A549 (cell line): ENCODE measurements at places on chromosomes 3 and 15. TPM values are rescaled to one million over a fixed set of nuclear protein-coding genes. Genes with fewer than 3 reads are reported as not detected.

PLIN1 gene
- polyA plus RNA-seq, result 0.13 to 0.28 TPM (median 0.27 TPM) in 3 replicates

GRCh38 chr3:181052256-181052655 is 62.7 kb upstream of the DNAJC19 start:
- DNase-seq, result no peak

- no peak for DNase-seq
Observed at GRCh38 chr3:17551333-17551732, 191.1 kb downstream of the TBC1D5 start.

- no peak for DNase-seq
Observed at GRCh38 chr3:63849175-63849574, 14.4 kb downstream of the THOC7 start.

LMAN1L gene
- not detected in 3 replicates for polyA plus RNA-seq

- no peak for DNase-seq
Observed at GRCh38 chr15:69292826-69293420, 5.8 kb upstream of the PAQR5 start.
